Large intestine (tissue), 12 donors: ENCODE measurements at places on chromosomes 5 and 9. TPM values are rescaled to one million over a fixed set of nuclear protein-coding genes. Genes with fewer than 3 reads are reported as not detected.

GRCh38 chr5:143889986-143890385 is 78.0 kb downstream of the HMHB1 start:
- no peak for DNase-seq

GRCh38 chr5:77635917-77636640 is 2.4 kb downstream of the OTP start:
- no peak for DNase-seq

- no peak for DNase-seq
Observed at GRCh38 chr9:74044844-74045243, 452.3 kb upstream of the RORB start.

The ADAMTS12 gene
- polyA plus RNA-seq, result 4.2 TPM

The LOX gene
- polyA plus RNA-seq, result 10.9 TPM

The PDLIM4 gene
- 17.9 TPM for polyA plus RNA-seq

DNA sequence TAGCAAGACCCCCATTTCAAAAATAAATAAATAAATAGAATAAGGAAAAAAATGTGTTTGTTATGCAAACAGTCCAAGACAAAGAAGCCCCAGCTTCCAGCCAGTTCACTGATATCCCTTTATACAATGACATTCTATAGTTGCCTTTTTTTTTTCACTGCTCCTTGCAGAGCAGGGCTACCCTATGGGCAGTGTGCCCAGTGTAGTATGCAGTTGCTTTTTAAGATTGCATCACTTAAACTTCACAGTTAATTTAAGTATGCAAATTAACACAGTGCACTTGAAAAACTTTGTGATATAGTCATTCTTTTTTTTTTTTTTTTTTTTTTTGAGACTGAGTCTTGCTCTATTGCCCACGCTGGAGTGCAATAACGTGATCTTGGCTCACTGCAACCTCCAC is 40.8 kb upstream of the ARRDC3 start:
- no peak for DNase-seq

The BARHL1 gene
- polyA plus RNA-seq, result 0.01 TPM

DNA sequence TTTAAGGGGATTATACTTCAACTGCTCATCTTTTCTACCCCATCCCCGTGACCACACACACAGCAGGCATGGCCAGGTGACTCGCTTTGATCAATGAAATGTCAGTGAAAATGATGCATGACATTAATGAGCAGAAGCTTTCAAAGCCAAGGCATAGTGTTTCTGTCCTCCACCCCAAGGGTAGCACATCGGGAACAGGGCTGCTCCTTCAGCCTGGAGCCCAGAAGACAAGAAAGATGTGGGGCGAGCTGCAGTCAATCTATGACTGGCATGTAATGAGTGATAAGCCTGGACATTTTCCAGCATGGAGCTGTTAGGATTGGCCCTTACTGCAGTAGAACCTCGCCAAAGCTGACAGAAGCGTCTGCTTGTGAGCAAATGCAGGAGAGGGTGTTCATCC is 122.6 kb upstream of the IRX2 start:
- DNase-seq, result no peak

The SOHLH1 gene
- polyA plus RNA-seq, result not detected

The IL3 gene
- polyA plus RNA-seq, result not detected

DNA sequence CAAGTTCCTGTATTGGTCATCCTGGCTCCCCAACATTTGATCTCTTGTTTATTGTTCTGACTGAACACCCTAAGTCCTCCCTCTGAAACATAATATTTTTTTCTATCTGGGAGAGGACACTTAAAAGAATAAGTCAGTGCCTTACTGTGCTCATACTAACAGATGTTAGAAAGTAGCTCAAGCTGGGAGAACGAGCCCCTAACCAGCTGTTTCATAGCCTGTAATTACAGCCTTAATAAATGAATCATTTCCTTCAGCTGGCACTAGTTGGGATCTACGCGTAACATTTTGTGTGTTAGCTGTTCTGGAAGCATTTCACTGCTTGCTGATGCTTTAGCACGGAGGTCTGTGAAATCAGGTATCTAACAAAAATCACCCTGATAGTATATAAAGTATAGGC is 345.9 kb upstream of the RIOK2 start:
- no peak for DNase-seq

GRCh38 chr5:100840789-100841188 is 62.3 kb downstream of the ST8SIA4 start:
- DNase-seq, result no peak

The NUTM2F gene
- polyA plus RNA-seq, result not detected

GRCh38 chr5:148913493-148913892 is 87.1 kb downstream of the ADRB2 start:
- no peak for DNase-seq

DNA sequence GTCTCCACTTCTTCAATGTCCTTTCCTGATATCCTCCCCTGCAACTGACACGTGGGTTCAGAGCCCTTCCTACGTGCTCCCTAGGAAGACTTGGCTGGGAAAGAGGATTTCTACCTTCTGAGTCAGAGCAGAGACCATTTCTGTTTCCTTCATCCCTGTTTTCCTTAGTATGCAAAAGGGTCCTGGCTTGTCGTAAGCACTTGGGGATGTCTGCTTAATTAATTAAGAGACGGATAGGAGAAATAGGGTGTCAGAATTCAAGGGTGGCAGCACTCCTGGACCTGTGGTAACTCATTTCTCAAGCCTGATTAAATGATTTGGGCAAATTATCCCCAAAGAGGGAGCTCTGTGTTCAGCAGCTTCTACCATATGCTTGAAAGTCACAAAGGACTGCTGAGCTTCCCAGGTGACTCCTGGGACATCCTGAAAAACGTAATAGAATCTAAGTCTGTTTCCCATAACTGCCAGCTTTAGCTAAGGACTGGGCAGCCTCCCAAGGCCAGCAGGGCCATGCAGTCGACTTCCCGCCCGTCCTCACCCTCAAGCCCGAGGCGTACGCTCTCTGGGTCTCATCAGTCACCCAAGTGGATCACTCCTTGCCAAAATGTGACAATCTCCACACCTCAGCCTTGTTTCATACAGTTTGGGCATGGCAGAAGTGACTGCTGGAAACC is 20.5 kb downstream of the ABCA1 start:
- no peak for DNase-seq

The SH2D3C gene
- 7.4 TPM for polyA plus RNA-seq

GRCh38 chr9:34802916-34803315 is 93.0 kb upstream of the CCL21 start:
- no peak for DNase-seq

The UQCRQ gene
- 258 TPM for polyA plus RNA-seq

The FGD3 gene
- polyA plus RNA-seq, result 7.2 TPM
